Natural killer cell treated with Interleukin-12 subunit alpha and Interleukin-12 subunit beta and Interleukin-15 and Interleukin-18, amount 100 ng/mL, for 72 hours (primary cell): ENCODE measurements at places on chromosomes 6 and 20. TPM values are rescaled to one million over a fixed set of nuclear protein-coding genes. Genes with fewer than 3 reads are reported as not detected.

GRCh38 chr20:4073852-4074741, 58.7 kb upstream of the RNF24 start:
- DNase-seq: no peak

- DNase-seq: no peak
Measured at GRCh38 chr6:51959744-51960383, 127.5 kb downstream of the PKHD1 start.

GRCh38 chr20:49283703-49284625, 6.1 kb upstream of the ZNFX1 start:
- DNase-seq: no peak

DNA sequence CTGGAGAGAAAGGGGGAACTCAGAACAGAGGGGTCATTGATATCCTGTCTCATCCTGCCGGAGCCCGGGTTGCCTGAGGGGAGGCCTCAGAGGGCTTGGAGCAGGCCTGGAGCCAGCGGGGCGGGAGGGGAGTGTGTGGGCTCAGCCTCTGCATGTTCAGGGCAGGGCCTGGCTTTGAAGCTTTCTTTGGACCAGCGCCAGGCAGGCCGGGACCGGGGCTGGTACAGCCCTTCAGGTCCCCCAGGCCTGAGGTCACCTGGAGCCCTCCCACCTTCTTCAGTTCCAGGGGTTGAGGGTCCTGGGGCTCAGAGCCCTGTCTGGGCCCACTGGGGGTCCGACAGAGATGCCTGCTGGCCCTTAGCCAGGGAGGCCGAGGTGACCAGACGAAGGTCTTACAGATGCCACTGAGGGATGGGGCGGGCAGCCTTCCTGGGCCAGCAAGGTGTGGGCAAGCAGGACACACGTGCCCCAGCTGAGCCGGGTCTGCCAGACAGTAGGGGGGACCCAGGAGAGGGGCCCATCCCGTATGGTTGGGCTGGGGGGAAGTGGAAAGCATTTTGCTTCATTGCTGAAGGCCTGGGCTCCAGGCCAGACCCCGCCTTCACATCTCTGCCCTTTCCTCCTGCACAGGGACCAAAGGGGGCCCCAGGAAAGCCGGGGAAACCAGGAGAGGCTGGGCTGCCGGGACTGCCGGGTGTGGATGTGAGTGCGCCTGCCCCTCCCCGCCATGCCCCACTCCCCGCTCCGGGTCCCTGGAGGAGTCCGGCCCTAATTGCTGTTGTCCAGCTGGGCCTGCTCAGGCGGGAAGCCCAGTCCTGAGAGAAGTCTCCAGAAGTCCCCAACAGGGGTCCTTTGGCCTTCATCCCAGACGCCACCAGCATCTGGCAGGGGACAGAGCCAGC, 2.0 kb downstream of the COL9A3 start:
- no peak for DNase-seq

DNA sequence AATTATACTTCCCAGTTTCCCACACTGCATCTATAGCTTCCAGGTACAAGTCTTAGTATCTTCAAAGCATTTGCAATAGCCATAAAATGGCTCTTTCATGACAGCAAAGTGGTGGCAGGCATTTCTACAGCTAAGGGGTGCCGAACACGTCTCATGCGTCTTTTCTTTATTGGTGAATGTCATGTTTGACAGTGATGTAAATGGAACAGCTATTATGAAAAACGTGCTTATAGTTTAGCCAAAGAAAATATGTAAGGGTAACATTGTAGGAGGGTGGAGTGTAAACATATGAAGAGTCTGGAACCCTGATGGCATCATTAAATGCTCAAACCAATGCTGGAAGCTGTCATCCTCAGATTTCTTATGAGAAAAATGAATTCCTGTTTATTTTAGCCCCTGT, 37.9 kb downstream of the COL11A2 start:
- DNase-seq: no peak

GRCh38 chr6:114764866-114765265, 422.0 kb upstream of the HS3ST5 start:
- no peak for DNase-seq

DNA sequence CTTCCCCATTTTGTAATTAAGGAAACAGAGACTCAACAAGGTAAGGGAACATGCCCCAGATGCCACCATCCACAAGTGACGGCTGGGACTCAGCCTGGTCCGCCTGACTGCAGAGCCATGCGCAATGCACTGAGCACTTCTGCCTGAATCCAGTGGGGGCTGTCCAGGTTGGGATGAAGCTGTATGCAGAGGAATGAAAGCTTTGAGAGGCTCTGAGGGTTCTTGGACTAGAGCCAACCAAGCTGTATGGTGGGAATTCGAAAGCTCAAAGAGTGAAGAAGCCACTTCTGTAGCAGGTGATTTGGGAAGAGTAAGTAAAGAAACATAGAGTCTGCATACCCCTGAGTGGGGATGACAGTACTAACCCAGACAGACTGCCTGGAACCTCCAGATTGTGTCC, 127.6 kb upstream of the AKAP12 start:
- no peak for DNase-seq

DNA sequence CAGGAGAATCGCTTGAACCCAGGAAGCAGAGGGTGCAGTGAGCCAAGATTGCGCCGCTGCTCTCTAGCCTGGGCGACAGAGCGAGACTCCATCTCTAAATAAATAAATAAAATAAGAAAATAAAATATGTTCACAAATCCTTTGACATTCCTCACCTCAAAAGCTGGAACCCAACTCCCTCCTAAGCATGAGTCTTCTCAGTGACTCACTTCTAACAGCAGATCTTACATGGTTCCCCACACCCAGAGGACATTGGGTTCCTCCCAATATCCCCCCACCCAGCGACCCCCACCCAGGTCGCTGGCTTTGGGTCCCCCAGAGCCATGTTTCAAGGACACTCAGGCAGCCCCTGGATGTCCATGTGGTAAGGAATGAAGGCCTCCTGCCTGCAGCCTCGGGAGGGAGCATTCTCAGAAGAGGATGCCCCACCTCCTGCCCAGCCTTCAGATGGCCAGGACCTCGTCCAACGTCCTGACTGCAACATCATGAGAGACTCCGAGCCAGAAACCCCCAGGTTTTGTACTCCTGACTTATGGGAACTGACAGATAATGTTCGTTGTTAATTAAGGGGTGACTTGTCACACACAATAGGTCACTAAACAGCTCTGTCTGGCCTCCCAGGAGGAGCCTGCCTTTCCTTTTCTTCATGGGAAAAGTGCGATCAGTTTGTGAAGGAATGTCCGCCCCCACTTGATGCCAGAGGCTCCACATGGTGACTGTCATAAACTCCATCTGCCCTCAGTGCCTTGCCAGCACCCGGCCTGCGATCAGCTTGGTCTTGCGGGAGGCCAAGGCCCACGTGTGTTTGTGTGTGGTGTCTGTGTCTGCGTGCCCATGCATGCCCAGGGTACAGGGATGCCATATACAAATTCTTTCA, 10.1 kb upstream of the GMEB2 start:
- DNase-seq: no peak

DNA sequence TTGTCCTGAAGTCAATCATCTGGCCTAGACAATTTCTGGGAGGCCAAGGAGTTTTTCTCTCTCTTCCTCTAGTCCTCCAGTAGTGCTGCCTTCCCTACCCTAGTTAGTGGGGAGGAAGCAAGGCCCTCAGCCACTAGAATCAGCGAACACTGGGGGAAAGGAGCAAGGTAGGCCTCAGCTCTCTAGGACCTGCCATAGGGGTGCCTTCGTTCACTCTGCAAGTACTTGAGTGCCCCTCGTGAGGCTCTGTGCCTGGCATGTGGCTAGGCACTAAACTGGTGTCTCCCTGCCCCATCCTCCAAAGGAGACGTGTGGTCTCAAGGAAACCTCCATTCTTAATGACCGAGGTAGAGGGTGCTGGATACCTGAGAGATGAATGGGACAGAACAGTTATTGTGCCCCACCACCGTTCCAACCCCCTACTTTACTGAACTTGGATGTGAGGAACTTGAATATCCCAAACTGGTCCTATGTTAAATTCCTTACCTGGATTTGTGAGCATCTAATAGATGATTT, 1.1 kb downstream of the DEF6 start:
- no peak for DNase-seq

Gene BMP7
- total RNA-seq: not detected
